ENCODE measurements at places on chromosomes 2 and 18. TPM values are rescaled to one million over a fixed set of nuclear protein-coding genes. Genes with fewer than 3 reads are reported as not detected.
A peak's percentile ranks its signal among the peaks of the same experiment; 100 is the strongest.

The COL5A2 gene
- 24.6 TPM for total RNA-seq

The NMUR1 gene
- 0.30 TPM for total RNA-seq

The CDKL4 gene
- total RNA-seq = not detected

The SLC30A3 gene
- total RNA-seq = not detected

DNA sequence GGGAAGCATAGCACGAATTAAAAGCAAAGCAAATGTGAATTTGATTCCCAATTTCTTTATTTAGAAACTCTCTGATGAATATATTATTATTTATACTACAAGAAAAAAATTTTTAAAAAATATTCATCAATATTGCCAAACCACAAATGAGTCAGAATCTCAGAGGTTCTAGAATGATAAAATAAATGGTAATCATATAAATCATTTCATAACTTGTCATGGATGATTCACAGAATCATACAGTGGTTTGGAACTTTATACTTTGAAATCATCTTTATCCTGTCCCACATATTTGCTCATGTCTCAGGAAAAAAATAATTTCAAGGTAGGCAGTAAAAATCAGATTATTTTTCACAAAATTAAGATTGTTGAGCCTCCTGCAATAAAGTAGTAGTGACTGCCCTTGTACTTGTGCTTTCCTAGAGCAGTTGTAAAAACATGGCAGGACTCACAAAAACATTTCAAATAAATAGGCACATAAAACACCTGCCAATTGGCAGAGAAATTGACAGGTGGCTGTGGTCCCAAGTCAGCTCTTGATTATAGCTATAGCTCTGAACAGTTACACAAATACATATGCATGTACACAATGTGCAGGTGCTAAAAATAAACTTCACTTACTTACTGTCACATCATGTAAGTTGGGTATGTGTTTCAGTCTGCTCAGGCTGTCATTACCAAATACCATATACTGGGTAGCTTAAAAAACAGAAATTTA is 273.9 kb upstream of the SESTD1 start:
- H3K27me3 ChIP-seq = no peaks in the 10 kb centered on the region
- H3K4me3 ChIP-seq = no peak overlapping the region
- no peaks in the 10 kb centered on the region for H3K4me1 ChIP-seq
- no peak overlapping the region for H3K27ac ChIP-seq
- no peak for DNase-seq

DNA sequence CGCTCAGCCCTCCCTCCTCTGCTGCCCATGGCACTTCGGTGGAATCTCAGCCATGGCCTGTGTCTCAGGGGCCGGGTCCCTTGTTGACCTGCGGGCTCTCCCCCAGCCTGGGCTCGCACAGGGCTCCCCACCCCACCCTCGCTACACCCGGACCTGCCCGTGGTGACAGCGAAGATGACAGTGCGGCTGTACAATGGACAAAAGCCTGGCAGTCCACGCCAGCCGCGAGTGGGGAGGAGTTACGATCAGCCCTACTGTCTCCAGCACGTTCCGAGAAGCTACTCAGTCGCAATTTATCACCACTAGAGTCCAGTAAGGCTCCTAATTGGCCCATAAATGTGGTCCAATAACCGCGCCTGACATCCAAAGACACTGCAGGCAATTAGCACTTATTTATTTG is 31.6 kb downstream of the GBX2 start:
- no peak overlapping the region for H3K4me3 ChIP-seq
- H3K27me3 ChIP-seq = no peaks in the 10 kb centered on the region

GRCh38 chr2:179250848-179251504 is 13.7 kb downstream of the SESTD1 start:
- H3K27ac ChIP-seq = no peak overlapping the region
- no peaks in the 10 kb centered on the region for H3K36me3 ChIP-seq
- H3K4me3 ChIP-seq = no peak overlapping the region
- no peaks in the 10 kb centered on the region for H3K4me1 ChIP-seq
- DNase-seq = no peak

- no peak overlapping the region for H3K27ac ChIP-seq
- no peak overlapping the region for H3K4me3 ChIP-seq
- H3K27me3 ChIP-seq = no peaks in the 10 kb centered on the region
- H3K4me1 ChIP-seq = no peaks in the 10 kb centered on the region
- no peak for DNase-seq
Observed at GRCh38 chr2:235984552-235984951, 183.6 kb downstream of the GBX2 start.

GRCh38 chr2:233142355-233142897 is 82.3 kb downstream of the INPP5D start:
- no peak for DNase-seq
- H3K4me3 ChIP-seq = no peak overlapping the region
- no peaks in the 10 kb centered on the region for H3K4me1 ChIP-seq
- H3K27me3 ChIP-seq = no peaks in the 10 kb centered on the region

- H3K27me3 ChIP-seq = no peaks in the 10 kb centered on the region
- H3K4me1 ChIP-seq = no peaks in the 10 kb centered on the region
- H3K36me3 ChIP-seq = no peaks in the 10 kb centered on the region
- DNase-seq = no peak
- H3K4me3 ChIP-seq = no peak overlapping the region
- H3K27ac ChIP-seq = no peak overlapping the region
Observed at GRCh38 chr2:110718990-110719389, 13.4 kb upstream of the ACOXL start.

DNA sequence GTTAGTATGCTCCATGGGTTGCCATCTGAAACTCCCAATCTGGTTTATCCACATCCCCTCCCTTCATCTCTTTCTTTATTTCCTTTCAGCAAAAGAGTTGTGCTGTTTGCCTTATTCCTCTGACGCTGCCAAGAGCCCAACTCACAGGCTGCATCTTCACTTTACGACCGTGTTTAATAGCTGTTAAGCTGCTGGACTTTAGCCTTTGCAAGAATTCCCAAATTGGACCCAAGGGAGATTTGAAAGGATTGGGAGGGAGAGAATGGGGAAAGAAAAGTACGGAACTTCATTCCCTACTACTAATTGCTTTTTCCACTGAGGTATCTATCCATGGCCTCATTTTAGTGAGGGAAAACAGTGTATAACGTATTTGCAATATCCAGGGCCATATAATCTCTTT is 263.4 kb upstream of the MEIS1 start:
- no peak for DNase-seq
- no peaks in the 10 kb centered on the region for H3K36me3 ChIP-seq
- H3K27ac ChIP-seq = no peak overlapping the region
- H3K4me3 ChIP-seq = no peak overlapping the region
- no peaks in the 10 kb centered on the region for H3K4me1 ChIP-seq

DNA sequence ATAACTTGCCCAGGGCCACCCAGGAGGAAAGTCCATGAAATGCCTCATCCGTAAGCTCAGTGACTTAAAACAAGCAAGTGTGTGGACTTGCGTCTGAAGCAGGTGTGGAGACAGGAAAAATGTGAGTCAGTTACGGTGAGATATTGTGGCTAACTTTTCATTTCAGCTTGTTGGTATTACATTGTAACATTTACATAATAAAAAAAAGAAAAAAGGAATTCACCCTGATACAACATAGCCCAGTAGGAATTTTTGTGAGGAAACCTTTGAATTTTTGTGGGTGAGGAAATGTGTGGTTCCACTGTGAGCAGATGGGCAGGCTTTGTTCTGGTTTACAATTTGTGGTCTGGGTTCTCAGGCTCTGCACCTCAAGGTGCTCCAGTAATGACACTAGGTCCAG is 33.7 kb upstream of the LYPD6B start:
- H3K4me1 ChIP-seq = no peaks in the 10 kb centered on the region
- no peak overlapping the region for H3K27ac ChIP-seq
- H3K4me3 ChIP-seq = no peak overlapping the region
- DNase-seq = no peak
- H3K36me3 ChIP-seq = no peaks in the 10 kb centered on the region

- DNase-seq = no peak
- no peaks in the 10 kb centered on the region for H3K36me3 ChIP-seq
- no peaks in the 10 kb centered on the region for H3K4me1 ChIP-seq
- no peak overlapping the region for H3K4me3 ChIP-seq
Observed at GRCh38 chr2:151657667-151658076, 76.6 kb downstream of the NEB start.

DNA sequence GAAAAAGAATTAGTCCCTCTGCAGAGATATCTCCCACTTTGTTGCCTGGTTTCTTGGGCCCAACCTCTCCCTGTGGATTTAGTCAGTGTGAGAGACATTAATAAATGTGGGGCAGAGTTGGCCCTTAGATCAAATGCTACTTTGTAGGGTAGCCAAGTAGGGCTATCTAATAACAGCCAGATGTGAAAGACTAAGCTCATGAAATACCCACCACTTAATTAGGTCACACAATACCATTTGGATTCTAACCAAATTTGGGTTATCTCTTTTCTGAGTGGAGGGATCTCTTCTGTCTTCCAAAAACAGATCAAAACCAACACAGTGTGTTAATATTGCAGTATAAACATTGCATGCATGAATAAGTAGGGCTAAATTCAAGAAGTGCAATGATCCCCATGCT is 626.8 kb upstream of the ZEB2 start:
- H3K27me3 ChIP-seq = no peaks in the 10 kb centered on the region
- H3K4me3 ChIP-seq = no peak overlapping the region
- no peak overlapping the region for H3K27ac ChIP-seq
- no peaks in the 10 kb centered on the region for H3K36me3 ChIP-seq
- DNase-seq = no peak
- H3K4me1 ChIP-seq = no peaks in the 10 kb centered on the region

DNA sequence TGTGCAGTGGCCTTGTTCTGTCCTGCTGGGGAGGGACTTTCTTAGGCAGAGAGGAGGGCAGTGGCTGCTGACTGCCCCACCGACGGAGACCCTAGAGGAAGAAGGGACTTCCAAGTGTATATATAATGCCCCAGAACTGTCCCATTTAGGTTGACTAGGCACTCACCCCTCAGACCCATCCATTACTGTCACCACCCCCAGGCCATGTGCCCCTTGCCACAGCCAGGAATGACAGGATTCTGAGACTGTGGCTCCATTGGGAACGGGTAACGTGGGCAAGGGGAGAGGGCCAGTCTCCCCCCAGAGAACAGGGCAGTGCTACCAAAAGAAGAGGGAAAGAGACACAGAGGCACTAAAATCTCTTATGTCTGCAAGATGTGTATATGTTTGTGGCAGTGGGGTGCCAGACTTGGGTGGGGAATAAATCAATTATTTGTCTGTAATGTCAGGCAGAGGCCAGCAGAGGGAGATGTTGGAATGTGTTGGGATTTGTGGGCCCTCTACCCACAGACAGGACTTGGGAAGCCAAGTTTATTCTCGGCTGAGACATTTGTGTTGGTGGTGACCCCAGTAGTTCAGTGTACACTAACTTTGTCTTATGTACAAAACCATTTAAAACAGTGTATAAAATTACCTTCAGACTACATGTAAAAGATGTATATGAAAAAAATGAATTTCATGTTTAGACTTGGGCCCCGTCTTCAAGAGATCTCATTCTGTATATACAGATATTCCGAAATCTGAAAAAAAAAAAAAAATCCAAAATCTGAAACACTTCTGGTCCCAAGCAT is 24.0 kb upstream of the TMEM37 start:
- H3K36me3 ChIP-seq = no peaks in the 10 kb centered on the region
- peaks cover 9% of the 10 kb centered on the region for H3K4me1 ChIP-seq
- DNase-seq = peak; percentile 72
- no peak overlapping the region for H3K4me3 ChIP-seq
- no peaks in the 10 kb centered on the region for H3K27me3 ChIP-seq

- no peak for DNase-seq
- H3K4me3 ChIP-seq = no peak overlapping the region
- peak overlapping the region; percentile 16 for H3K27ac ChIP-seq
- H3K27me3 ChIP-seq = no peaks in the 10 kb centered on the region
- no peaks in the 10 kb centered on the region for H3K36me3 ChIP-seq
Observed at GRCh38 chr2:136131484-136131960, 13.6 kb upstream of the CXCR4 start.

DNA sequence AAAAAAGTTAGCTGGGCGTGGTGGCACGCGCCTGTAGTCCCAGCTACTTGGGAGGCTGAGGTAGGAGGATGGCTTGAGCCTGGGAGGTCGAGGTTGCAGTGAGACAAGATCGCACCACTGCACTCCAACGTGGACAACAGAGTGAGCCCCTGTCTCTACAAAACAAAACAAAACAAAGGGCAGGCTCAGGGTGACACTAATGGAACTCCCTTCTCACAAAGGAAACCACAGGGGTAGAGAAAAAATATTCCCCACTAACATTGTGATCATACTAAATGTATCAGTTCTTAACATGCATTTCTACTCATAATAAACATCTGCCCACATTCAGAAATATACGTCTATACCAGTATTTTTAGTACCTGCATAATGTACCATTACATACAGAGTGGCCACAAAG is 21.1 kb downstream of the STAM2 start:
- H3K27me3 ChIP-seq = no peaks in the 10 kb centered on the region
- DNase-seq = no peak
- no peaks in the 10 kb centered on the region for H3K4me1 ChIP-seq

- H3K27ac ChIP-seq = no peak overlapping the region
- H3K27me3 ChIP-seq = no peaks in the 10 kb centered on the region
- H3K4me1 ChIP-seq = no peaks in the 10 kb centered on the region
- no peak for DNase-seq
Observed at GRCh38 chr2:187943772-187944369, 347.8 kb upstream of the GULP1 start.

DNA sequence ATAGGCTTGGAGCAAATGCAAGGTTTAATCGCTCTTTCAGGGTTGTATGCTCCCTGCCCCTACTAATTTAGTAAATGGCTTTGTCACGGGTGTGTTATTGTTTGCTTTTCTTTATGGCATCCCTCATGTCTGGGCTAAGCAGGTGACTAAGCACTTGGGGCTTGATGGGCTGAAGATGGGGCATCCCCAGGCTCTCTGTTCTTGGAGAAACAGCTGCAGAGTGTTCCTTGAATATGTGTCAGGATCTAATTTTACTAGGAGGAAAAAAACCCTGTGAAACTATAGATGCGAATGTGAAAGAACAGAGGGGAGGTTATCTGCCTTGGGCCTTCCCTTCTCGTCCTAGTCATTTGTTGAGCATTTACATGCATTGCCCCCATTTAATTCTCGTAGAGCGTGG is 94.7 kb upstream of the TAF1B start:
- no peaks in the 10 kb centered on the region for H3K27me3 ChIP-seq
- H3K4me1 ChIP-seq = peaks cover 1% of the 10 kb centered on the region

DNA sequence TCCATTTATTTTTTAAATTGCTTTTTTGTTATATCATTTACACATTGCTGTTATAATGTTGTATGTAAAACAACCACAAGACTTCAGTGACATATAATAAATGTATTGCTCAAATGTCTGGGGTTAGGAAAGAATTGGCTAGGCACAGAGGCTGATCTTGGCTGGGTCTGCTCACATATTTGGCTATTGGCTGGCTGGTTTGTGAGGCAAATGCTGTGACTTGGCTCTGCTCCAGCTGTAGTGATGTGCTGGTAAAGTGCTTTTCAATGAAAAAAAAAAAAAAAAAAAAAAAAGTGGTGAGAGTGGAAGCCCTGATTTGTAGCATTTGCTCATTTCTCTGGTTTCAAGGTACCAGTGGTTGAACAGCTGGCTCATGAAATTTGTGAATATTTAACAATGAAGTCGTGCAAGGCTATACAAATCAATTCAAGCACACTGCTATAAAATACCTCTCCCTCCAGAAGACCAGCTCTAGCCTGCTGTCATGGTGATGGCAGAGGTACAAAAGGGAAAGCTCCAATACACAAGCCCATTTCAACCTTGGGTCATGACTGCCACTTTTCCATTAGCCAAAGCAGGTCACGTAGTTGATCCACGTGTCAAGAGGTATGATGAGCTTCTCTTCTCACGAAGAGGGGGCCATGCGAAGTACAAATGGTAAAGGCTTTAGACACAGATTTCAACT is 43.7 kb upstream of the RIT2 start:
- no peaks in the 10 kb centered on the region for H3K36me3 ChIP-seq
- no peak for DNase-seq
- no peak overlapping the region for H3K27ac ChIP-seq
- no peaks in the 10 kb centered on the region for H3K4me1 ChIP-seq
- no peaks in the 10 kb centered on the region for H3K27me3 ChIP-seq

GRCh38 chr2:207131594-207131993 is 34.2 kb downstream of the KLF7 start:
- no peaks in the 10 kb centered on the region for H3K36me3 ChIP-seq
- no peak overlapping the region for H3K27ac ChIP-seq
- no peak for DNase-seq
- peaks cover 4% of the 10 kb centered on the region for H3K4me1 ChIP-seq
- H3K4me3 ChIP-seq = no peak overlapping the region
